Gastrocnemius medialis (tissue), 4 donors: ENCODE measurements at places on chromosomes 13 and 19.

DNA sequence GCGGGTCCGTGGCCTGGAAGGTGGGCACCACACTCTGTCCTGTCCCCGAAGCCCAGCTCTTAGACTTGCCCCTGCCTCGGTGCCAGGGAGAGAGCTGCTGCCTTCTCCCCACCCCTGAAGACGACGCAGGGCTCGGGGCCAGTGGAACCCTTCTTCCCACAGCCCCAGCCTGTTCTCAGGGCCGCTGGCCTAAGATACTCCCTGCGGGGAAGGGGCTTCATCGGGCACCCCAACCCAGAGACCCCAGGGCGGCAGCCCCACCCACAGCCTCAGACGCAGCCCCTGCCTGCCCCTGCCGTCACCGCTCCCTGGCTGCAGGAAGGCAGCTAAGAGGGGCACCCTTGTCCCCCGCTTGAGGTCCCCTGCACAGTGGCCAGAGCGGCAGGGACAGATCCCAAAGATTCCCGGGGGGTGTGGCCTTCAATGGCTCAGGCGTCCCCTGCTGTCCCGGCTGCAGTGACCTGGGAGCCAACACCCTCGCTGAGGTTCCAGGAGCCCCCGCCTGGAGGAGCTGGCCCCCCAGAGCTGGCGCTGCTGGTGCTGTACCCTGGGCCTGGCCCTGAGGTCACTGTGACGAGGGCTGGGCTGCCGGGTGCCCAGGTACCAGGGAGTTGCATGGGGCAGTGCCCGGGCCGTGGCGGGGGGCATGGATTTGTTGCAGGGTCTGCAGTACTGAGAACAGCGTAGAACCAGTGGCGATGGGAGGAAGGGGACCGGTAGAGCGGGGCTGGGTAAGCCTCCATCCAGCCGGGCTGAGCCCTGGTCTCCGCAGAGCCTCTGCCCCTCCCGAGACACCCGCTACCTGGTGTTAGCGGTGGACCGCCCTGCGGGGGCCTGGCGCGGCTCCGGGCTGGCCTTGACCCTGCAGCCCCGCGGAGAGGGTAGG lies 1.0 kb downstream of the AMH start:
- H3K4me1 ChIP-seq: peaks cover 27% of the 10 kb centered on the region
- peaks cover 31% of the 10 kb centered on the region for H3K36me3 ChIP-seq
- no peak for DNase-seq
- H3K27ac ChIP-seq: peak overlapping the region; percentile 31
- H3K4me3 ChIP-seq: no peak overlapping the region
- no peaks in the 10 kb centered on the region for H3K27me3 ChIP-seq

DNA sequence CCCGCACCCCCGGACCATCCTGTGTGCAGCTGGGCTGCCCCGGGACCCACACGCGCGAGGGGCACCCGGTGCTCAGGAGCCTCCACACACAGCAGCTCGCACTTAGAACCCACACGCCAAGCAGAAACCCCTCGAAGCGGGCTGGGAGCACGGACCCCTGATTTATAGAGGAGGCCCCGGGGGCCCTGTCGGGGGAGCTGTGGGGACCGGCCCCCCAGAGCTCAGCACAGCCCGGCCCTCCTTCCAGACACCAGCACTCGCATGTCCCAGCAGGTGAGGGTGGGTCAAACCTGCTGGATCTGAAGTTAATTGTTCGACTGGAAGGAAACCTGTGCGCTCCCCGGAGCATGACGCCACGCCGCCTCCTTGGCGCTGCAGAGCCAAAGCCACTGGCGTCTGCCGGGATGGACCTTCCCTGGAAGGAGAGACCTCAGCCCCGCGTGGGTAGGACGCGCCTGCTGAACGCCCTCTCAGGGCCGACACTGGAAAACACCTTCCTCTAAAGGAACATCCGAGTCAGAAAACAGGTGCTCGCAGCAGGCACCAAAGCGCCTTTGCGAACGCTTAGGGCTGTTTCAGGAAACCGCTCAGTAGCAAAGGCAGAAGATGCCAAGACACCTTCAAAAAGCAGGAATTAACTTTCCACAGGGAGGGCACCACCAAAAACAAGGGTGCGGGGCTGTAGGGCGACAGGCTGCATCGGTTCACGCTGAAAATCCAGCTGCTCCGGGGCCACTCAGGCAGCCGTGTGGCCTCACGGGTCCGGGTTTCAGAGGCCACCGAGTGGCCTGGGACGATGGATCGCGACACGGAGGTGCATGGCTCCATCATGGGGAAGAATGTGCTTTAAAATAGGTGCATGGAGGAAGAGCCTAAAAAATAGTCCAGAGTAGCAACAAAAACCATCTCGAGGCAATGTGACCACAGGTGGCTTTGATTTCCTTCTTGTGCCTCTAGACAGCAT lies 37.8 kb upstream of the GRTP1 start:
- H3K27ac ChIP-seq: peak overlapping the region; percentile 99
- H3K4me3 ChIP-seq: peak overlapping the region; percentile 18
- peak; percentile 69 for DNase-seq
- H3K36me3 ChIP-seq: peaks cover 20% of the 10 kb centered on the region
- peaks cover 57% of the 10 kb centered on the region for H3K4me1 ChIP-seq

DNA sequence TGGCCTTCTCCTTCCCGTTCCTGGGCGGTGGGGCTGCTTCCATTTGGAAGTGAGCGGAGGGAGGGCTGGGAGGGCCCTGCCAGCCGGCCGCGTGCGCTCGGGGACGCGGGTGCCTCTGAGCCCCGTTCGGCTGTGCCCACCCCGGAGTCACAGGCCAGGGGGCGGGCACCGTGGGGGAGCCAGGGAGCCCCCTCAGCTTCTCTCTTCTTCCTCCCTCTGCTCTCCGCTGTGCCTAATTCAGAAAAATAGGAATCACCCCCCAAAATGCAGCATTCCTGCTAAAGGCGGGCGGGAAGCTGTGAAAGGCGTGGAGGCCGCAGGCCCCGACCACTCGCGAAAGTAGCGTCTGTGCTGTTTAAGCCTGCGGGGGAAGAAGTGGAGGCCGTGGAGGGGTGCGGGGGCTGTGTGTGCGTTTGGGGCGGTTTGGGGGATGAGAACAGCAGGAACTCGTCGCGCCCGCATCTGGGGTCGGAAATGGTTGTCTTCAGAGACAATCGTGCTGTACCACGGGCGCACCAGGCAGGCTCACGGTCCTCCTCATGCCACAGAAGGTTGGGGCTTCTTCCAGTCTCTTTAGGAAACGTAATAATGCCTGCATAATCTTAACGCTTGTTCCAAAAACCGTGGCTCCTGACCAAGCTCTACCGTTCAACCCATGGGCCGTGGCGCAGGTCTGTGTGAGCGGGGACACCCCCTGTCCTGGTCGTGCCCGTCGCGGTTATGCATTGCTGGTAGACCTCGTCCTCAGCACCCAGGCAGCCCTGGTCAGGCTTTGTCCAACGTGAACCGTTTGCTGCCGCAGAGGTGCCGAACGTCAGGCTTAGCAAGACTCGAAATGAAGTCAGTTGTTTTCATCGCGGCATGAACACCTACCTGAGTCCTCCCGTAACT lies 110.4 kb upstream of the SOX1 start:
- no peaks in the 10 kb centered on the region for H3K27me3 ChIP-seq
- no peaks in the 10 kb centered on the region for H3K36me3 ChIP-seq
- no peak for DNase-seq
- H3K4me3 ChIP-seq: no peak overlapping the region

- H3K27me3 ChIP-seq: no peaks in the 10 kb centered on the region
- H3K4me3 ChIP-seq: no peak overlapping the region
- H3K4me1 ChIP-seq: no peaks in the 10 kb centered on the region
These were observed 62.8 kb upstream of the DIAPH3 start for GRCh38 chr13:60226507-60226906.

- no peaks in the 10 kb centered on the region for H3K4me1 ChIP-seq
- no peak for DNase-seq
- no peaks in the 10 kb centered on the region for H3K27me3 ChIP-seq
- H3K36me3 ChIP-seq: no peaks in the 10 kb centered on the region
These were observed 1691.5 kb upstream of the SLC10A2 start for GRCh38 chr13:104757712-104758111.

DNA sequence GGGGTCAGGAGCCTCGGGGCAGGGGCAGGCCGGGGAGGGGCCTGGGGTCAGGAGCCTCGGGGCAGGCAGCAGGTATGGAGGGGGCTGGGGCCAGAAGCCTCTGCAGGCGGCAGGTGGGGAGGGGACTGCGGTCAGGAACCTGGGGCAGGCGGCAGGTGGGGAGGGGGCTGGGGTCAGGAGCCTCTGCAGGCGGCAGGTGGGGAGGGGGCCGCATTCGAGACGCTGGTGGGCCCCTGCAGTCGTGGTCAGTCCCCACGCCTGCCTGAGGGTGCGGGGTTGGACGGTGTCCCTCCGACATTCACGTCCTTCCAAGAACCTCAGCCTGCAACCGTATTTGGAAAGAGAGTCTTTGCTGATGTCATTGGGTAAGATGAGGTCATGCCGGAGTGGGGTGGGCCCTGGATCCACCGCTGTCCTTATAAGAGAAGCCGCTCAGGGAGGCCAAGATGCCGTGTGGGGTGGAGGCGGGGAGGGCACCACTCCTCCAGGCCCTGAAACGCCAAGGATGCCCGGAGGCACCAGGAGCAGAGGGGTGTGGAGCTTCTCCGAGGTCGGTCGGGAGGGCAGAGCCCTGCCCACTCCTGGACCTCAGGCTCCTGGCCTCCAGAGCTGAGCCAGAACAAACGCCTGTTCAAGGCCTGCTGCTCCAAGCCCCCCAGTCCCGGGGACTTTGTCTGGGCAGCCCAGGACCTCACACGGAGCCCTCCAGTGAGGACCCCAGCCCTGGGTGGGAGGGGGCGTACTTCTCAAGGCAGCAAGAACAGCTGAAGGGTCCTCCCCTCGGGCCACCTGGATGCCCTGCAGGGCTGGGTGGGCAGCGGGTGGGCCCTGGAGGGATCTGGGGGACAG lies 30.1 kb downstream of the PIP5K1C start:
- no peaks in the 10 kb centered on the region for H3K36me3 ChIP-seq
- no peaks in the 10 kb centered on the region for H3K27me3 ChIP-seq
- H3K27ac ChIP-seq: peak overlapping the region; percentile 86
- DNase-seq: peak; percentile 55
- H3K4me3 ChIP-seq: peak overlapping the region; percentile 59

DNA sequence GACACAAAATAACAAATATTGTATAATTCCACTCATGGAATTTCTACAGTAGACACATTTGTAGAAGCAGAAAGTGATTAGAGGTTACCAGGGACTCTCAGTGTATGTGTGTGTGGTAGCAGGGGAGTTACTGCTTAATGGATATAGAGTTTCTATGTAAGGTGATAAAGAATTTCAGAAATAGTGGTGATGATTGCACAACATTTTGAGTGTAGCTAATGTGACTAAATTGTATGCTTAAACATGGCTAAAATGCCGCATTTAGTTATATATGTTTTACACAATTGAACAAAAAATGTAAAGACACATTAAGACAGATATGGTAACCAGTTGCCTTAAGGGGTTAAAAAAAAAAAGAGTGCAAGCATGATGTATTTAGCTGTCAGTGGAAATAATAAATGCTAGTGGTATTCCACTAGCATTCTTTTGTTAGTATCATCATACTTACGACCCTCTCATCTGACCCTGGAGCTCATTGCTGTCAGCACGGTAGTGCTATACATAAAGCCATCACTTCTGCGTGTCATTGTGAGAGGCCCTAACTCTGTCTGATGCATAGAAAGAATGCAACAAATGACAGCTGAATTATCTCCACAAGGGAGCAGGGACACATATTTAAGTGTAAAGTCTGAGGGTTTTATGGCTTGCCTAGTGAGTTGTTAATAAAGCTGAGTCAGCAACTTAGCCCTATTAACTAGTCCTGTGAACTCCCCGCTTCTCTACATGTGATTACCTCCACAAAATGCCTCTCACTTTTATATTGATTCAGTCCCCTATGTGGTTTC lies 134.1 kb upstream of the RXFP2 start:
- no peak overlapping the region for H3K27ac ChIP-seq
- no peaks in the 10 kb centered on the region for H3K36me3 ChIP-seq
- no peak for DNase-seq
- no peaks in the 10 kb centered on the region for H3K27me3 ChIP-seq
- no peaks in the 10 kb centered on the region for H3K4me1 ChIP-seq
- H3K4me3 ChIP-seq: no peak overlapping the region

DNA sequence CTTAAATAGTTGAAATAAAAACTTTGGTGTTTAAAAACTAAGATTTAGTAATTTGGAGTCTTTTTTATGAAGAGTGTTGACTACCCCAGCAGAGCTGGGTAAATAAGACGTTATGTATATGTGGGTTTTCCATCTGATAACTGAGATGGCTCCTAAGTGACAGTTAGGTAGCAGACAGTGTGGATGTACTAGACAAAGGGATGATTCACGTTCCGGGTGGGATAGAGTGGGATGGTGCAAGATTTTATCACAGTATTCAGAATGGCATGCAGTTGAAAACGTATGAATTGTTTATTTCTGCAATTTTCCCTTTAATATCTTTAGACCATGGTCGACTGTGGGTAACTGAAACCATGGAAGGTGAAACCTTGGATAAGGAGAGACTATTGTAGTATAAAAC lies 50.4 kb downstream of the NAA16 start:
- H3K36me3 ChIP-seq: no peaks in the 10 kb centered on the region
- no peak for DNase-seq
- no peaks in the 10 kb centered on the region for H3K4me1 ChIP-seq
- H3K27ac ChIP-seq: no peak overlapping the region
- H3K27me3 ChIP-seq: no peaks in the 10 kb centered on the region

DNA sequence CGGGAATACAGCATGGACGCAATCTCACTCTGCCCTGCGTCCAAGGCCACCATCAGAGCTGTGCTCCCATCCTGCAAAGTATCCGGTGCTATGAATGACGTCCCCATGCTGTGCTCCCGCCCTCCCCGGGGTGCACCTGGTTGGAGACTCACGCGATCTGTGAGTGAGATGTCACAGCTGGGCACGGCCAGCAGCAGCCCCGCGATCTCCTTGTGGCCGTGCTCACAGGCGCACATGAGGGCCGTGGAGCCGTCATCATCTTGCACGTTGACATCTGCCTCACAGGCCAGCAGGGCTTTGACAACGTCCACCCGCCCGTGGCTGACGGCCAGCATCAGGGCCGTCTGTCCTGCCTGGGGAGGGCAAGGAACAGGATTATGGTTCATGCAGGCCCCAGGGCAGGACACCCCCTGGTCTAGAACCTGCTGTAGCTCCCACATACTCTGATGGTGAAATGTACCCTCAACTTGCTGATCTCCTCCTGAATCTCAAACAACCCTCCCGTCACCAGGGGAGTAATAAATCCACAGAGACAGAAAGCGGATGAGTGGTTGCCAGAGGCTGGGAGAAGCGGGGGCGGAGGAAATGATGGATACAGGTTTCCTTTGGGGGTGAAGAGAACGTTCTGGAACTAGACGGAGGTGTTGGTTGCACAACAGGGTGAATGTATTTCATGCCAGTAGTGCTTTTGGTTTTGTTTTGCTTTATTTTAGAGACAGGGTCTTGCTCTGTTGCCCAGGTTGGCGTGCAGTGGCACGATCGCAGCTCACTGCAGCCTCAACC lies 14.5 kb upstream of the SPC24 start:
- H3K4me3 ChIP-seq: no peak overlapping the region
- H3K27me3 ChIP-seq: no peaks in the 10 kb centered on the region
- peaks cover 64% of the 10 kb centered on the region for H3K36me3 ChIP-seq
- no peak overlapping the region for H3K27ac ChIP-seq

DNA sequence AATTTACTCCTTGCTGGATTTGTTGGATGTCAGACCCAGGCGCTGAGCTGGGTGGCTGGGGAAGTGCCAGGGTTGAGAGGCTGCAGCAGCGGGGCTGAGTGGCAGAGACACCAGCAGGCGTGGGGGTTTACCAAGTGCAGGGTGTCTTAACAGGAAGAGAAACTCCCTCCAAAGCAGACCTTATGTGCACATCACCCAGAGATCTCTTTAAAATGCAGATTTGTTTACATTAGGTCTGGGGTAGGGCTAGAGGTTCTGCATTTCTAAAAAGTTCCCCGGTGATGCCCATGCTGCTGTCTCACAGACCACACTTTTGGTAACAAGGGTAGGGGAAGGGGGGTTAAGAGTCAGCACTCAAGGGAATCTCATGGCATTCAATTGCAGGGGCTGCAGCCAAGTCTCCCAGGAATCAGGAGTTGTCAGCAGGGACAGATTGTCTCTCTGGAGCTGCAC lies 80.7 kb upstream of the OLFM4 start:
- H3K27ac ChIP-seq: no peak overlapping the region
- H3K4me1 ChIP-seq: no peaks in the 10 kb centered on the region
- DNase-seq: no peak
